ENCODE measurements at places on chromosomes 5 and 9. TPM values are rescaled to one million over a fixed set of nuclear protein-coding genes. Genes with fewer than 3 reads are reported as not detected.

GRCh38 chr5:180127682-180128670 lies 56.4 kb upstream of the RNF130 start:
- no peak for DNase-seq

- DNase-seq = no peak
These were observed at the start of gene SQSTM1 for GRCh38 chr5:179820483-179821297. SQSTM1 (plus strand) TSS chr5:179820905; CDS start chr5:179820937, 32 bp downstream.

The AK6 gene
- total RNA-seq = 25.9 TPM

The BARHL1 gene
- total RNA-seq = not detected

The CDH10 gene
- total RNA-seq = 0.55 TPM

The ENTR1 gene
- 65.7 TPM for total RNA-seq

Measured in kidney epithelial cell (primary cell).